Upper lobe of right lung (tissue), 1 donor: ENCODE measurements at places on chromosomes 7 and 10.
A peak's percentile ranks its signal among the peaks of the same experiment; 100 is the strongest.

- no peak for DNase-seq
These were observed 26.5 kb upstream of the CNTNAP2 start for GRCh38 chr7:146090023-146090645.

DNA sequence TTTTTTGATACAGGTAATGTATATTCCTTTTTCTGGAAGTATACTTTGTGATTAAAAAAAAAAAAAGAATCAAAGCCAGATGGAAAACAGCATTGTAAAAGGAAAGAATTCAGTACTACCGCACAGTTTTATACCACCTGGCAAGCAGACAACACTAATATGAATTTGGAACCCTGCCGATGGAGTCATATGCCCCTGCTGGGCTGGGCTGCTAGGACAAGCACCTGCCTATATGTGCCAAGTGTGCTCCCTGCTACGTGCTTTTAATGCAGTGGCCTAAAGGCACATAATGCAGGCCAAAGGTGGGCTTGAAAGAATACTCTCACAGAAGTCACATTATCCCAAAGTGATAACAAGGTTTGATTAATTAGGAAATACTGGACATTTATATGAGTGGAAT is 29.8 kb upstream of the WAC start:
- no peak for DNase-seq

- no peak for DNase-seq
These were observed 3.8 kb downstream of the FAM13C start for GRCh38 chr10:59358576-59358975.

GRCh38 chr7:94481279-94481678 is 28.3 kb upstream of the CASD1 start:
- DNase-seq: no peak

DNA sequence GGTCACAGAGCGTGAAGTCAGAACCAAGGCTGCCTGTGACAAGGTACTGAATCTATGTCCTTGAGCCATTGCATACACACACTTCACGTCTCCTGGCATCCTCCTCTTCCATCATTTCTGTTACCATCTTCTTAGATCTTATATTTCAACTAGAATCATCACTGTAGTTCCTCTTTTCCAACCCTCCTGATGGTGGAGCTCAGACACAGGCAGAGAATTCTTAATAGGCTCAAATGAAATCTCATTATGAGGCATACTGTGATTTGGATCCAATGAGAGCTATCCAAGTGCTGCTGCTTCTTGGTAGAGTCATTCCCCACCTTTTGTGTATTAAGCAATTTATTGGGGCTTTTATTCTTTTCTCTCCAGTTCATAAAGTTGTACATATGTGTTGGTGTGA is 113.2 kb downstream of the CALCR start:
- DNase-seq: no peak

GRCh38 chr7:29345590-29345989 is 151.0 kb downstream of the CHN2 start:
- peak; percentile 68 for DNase-seq

DNA sequence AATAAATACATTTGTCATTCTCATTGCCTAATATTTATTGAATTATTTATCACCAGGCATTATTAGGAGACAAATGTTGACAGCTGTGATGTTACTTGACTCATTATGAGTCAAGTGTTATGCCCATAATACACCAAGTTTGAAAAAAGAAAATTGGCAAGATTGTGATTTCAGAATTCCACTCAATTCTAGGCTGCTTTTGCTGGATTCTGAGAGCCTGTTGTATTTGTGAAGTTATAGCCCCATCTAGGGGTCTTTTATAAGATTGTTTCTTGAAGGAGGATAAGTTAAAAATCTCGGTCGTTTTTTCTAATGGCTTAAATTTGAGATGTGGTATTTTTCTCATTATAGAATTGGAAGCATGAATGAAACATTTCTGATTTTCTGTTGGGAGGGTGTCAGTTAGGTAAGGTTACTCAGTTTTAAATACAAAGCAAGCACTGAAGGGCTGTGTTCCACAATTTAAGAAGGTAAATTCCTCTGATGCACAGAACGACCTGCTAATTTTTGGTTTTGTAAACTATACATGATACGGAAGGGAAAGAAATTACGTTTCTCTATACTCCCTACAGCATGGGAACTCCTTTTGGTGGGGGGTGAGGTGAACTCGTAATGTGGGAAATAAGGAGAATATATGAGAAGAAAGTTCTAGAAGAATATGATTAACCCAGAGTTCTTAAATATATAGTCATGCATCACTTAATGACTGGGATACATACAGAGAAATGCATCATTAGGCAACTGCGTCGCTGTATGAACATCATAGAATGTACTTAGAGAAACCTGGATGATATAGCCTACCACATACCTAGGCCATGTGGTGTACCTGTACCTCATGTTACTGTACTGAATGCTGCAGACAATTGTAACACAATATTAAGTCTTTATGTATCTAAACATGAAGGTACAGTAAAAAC is 2.6 kb downstream of the STK31 start:
- no peak for DNase-seq

DNA sequence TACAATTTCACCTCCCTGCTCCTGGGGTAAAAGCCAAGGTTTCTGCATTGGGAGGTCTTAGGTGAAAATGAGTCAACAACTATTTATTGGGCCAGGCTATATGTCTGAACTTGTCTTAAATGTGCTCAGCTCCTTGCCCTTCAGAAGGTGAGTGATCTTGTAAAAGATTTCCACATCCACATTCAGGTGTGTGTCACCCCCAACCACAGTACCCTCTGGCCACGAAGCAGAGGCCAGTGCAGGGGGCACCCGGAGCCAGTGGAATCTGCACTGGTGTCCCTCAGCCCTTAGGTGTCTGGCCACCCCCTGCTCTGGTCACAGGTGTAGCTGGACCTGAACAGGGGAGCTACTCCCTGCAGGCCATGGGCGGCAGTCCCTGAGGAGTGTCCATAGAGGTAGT is 198.5 kb downstream of the PAXIP1 start:
- DNase-seq: no peak

DNA sequence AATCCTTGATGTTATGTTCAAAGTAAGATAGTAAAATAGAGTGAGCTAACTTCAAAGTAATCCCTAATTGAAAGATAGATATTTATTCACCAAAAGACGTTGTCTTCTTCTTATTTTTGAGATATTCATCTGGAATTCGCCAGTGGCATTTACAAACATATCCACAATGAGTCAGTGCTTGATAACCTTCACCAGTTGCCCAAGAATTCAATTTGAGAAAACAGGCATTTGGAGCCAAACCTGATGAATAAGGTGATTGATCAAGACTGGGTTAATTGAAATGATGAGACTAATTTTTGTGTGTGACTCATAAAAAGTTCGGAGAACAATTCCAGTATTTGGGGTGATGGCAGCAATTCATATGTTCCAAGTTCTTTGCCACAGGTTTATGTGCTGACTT is 344.0 kb downstream of the ARL4A start:
- DNase-seq: no peak
